ENCODE measurements at places on chromosomes 1 and 21.

DNA sequence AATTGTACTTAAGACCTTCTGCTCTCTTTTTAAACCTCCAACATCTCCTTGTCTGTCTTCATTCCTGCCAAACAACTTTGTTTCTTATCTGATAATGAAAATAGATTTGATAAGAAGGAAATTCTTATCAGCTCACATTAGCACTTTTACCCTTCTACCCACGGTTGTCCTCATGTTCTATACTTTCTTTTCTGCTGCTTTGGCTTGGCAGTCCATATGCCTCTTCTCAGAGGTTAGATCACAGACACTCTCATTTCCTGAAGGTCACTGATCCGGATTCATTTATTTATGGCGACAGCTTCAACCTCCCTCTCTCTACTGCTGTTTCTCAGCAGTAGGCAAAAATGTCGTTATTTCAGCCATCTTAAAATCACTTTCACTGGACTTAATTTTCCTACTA, 2015.8 kb downstream of the NCAM2 start:
- DNase-seq = no peak

GRCh38 chr1:53408013-53408754, 51.0 kb upstream of the DMRTB1 start:
- DNase-seq = no peak

DNA sequence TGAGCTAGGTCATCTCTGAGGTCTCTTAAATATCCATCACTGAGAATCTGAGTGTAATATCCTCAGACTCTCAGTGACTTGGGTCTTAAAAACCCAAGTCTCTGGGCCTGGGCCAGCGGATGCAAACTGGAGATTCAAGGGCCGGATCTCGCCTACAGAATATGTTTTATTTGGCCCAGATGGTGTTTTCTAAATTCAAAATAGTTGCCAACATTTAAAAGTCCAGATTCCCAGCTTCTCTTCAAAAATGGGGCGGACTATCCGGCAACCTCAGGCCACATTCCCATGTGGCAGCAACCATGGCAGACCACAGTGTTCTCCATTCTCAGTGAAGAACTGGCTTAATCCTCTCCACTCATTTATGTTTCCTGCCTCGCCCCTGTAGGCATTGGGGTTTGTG, 12.7 kb upstream of the HEYL start:
- DNase-seq = no peak

- DNase-seq = peak; percentile 5
These were observed 9.5 kb downstream of the DPT start for GRCh38 chr1:168719306-168720111.

DNA sequence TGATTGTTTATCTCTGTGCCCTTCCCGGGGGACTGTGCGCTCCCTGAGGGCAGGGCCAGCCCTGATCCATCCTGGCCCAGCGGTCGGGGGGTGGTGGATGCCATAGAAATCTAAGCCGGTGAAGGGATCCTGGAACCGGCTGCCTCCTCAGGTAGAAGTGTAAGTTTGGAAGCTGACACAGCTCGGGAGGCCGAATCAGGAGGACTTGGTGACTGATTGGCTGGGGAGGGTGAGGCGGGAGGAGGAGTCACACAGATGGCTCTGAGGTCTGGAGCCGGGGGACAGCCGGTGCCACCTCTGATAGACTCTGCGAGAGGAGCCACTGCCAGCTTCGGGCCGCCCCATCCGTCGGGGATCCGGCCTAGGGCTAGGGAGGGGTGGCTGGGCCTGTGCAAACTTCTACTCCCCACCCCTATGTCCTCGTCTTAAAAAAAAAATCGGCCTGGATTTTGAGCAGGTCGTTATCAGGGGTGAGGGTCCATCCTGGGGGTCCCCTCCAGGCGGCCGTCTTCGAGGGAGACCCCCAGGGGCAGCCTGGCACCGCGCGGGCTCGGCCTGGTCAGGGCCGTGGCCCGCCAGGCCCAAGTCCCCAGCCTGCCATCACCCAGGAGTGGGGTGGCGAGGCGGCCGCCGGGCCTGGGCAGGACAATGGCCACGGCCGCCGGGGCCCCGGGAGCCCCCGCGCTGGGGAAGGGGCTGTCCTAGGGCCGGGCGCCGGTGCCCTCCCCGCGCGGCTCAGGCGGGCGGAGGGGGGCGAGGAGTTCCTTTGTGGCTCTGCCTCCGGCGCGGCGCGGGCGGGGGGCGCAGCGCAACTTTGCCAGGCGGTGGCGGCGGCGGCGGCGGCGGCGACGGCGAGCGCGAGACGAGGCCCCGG, 708 bp upstream of the ZNF362 start:
- peak; percentile 15 for DNase-seq

DNA sequence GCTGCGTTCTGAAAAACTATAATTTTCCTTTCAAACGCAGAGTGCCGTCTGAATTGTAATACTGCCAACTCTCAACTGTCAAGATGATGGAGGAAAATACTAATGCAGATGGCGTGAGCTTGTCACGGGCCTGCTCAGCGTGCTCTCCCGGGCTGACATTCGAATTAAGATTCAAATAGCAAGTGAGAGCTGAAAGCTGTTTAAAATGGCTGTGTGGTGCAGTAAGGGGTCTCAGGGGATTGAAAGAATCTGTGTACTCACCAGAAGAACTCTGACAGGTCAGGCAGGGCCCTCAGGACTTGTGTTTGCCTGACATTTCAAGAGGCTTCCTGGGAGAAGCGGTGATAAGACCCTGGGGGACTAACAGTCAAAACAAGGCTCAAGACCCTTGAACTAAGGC, 33.1 kb downstream of the ZMYND12 start:
- DNase-seq = no peak

- DNase-seq = no peak
These were observed 13.0 kb downstream of the GGPS1 start for GRCh38 chr1:235341334-235341733.

- no peak for DNase-seq
These were observed 374.6 kb upstream of the RUNX1 start for GRCh38 chr21:35423709-35424108.

DNA sequence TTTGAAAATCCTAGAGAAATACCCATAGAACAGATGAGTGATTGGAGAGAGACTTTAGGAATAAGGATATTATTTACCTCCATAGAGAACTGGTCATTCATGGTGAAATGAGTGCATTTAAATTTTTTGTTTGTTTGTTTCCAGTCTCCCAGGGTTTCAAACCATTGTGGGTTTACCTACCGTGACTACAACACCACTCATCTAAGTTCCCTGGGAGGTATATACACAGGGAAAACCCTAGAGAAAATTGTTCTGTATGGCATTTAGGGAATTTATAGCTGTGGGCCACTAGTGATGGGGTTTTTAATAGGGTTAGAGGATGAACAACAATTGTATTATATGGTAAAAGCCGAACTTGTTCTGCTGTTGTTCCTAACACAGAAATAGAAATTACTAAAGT, 109.2 kb downstream of the USP25 start:
- no peak for DNase-seq

- DNase-seq = no peak
These were observed 40.5 kb downstream of the ASH1L start for GRCh38 chr1:155522069-155522468.

DNA sequence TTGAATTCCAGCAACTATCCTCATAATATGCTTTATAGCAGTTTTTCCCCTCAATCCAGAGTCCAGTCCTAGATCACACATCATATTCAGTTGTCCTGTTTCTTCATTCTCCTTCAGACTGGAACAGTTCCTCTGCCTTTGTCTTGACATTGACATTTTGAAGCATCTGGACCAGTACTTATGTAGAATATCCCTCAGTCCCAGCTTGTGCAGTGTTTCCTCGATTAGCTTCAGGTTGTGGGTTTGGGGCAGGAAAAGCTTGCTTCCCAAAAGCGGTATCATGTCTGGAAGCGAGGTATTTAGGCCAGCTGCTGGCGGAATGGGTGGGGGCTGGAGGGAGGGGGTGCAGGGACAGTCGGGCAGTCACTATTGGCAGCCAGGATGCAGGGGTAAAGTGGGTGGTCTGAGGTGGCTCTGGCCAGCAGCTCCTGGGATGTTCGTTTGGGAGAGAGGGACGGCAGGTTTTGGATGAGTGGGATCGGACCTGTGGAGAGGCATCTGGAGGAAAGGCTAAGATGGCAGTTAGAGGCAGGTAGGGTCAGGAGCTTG, 6.5 kb downstream of the THEMIS2 start:
- no peak for DNase-seq

DNA sequence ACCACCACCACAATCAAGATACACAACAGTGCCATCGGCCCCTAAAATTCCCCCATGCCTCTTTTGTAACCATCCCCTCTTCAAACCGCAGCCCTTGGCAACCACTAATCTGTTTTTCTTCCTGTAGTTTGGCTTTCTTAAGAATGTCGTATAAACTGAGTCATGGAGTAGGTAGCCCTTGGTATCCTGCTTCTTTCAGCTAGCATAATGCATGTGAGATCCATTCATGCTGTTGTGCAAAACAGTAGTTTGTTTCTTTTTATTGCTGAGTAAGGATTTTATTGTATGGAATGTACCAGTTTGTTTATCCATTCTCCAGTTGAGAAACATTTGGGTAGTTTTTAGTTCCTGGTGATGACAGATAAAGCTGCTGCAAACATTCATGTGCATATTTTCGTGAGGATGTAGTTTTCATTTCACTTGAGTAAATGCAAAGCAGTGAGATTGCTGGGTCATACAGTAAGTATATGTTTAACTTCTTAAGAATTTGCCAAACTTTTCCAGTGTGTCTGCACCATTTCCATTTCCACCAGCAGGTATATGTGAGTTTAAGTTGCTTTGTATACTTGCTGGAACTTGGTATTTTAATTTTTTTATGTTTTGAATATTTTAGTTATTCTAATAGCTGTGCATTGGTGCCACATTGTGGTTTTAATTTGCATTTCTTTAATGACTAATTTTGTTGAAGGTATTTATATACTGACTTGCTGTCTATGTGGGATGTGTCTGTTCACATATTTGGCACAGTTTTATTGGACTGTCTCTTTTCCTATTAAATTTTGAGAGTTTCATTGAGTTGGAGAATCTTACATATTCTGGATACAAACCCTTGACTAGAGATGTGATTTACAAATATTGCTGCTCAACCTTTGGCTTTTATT, 148.4 kb upstream of the MAP1LC3C start:
- no peak for DNase-seq

DNA sequence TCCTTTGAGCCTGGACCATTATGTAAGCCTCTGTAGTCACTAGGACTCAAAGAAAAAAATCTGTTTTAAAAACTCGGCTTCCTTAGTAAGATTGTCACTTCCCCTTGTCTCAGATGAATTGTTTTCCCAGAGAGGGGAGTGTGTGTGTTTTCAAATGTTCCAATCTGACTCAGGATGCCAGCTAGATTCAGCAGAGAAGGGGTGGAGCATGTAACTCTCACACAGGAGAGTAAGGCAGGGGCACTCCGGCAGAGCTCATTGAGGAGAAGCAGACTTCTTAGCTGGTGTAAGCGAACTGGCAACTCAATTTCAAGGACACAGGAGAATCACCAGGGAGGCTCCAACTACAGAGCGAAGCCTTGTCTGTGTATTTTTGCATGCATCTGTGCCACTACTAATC, 623.2 kb downstream of the LMO4 start:
- DNase-seq = no peak

DNA sequence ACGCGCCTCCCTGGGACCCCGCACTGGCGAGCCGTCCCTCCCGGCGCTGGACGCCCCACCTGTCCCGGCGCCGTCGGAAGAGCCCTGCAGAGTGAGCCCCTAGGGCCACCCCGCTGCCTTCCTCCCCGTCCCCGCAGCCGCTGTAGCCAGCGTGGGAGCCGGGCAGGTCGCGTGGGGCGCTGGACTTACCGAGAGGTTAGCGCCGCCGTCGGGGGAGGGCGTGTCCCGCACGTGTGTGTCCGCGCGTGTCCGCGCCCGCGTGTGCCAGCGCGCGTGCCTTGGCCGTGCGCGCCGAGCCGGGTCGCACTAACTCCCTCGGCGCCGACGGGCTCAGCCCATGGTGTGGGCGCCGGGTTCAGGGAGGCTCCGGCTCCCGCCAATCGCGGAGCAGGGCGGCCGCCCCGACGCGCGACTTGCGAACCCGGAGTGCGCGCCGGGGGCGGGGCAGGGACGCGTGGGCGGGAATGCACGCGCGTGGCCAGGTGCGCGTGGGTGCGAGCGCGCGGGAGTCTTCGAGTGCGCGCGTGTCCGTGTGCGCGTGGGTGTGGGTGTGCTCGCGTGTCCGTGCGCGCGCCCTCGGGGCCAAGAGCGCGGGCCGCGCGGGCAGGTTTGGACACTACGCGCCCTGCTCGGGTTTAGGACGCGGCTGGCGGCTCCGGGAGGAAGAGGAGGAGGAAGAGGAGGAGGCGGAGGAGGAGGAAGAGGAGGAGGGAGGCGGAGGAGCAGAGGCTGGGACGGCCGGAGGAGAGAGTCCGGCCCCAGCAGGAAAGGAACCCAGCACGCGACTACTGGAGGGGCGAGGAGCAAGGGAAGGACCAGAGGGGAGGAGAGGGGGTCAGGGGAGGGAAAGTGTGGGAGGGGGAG, 145.2 kb upstream of the ETS2 start:
- DNase-seq = no peak

GRCh38 chr1:79726911-79727310, 720.4 kb upstream of the ADGRL4 start:
- no peak for DNase-seq

DNA sequence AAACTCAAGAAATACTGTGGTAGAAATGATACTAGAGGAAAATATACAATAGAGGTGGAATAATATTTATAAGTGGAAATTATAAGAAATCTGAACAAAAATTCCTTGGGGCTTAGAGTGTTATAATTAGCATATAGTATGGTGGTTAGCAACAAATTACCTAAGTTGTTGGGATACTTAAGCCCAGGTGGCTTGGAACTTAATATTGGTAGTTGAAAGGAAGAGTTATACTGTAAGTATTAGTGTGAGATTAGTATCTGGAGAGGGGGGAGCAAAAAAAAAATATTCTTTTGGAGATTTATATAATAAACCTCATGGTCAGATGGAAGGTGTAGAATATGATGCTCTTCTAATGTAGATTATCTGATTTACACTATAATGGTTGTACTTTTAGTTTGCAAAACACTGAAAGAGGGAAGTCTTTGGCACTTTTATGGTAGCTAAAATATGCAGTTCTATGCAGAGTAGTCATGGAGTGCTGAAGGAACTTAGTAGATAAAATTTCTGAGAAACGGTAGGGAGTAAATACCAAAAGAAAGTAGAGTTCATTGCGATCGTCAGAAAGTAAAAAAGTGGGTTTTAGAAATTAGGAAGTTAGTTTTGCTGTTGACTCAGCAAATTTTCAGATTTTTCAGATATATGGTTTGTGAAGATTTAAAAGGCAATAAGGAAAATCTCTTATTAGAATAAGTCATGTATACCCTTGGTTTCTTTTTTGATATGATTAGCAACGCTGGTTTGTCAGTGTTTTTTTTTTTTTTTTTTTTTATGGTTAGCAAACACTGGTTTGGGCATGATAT, 45.7 kb downstream of the MTF2 start:
- no peak for DNase-seq

Data from GM18507 (cell line).